Stimulated activated CD8-positive, alpha-beta memory T cell treated with anti-CD3 and anti-CD28 coated beads, Interleukin-4, amount 100 ng/mL, for 1 hour (primary cell): ENCODE measurements at places on chromosomes 7 and 10.
A peak's percentile ranks its signal among the peaks of the same experiment; 100 is the strongest.

- no peak for DNase-seq
Measured at GRCh38 chr10:32375631-32376030, 28.7 kb upstream of the EPC1 start.

DNA sequence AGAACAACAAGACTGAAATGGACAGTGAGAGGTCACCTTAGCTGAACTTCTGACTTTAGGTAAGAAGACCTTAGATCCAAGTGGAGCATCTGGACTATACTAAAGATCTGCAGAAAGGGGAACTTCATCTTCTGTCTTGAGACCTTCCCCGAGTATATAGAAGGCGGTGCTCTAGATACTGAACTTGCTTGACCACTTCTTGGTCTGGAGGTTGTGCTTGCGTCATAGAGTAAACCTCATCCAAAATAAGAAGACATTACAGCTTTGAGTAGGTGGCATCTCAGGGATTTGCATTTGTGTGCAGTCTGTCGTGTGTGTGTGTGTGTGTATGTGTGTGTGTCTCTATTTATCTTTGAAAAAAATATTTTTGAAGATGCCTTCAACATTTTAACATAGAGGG is 157.5 kb downstream of the CHN2 start:
- DNase-seq = no peak

GRCh38 chr10:26217396-26218086 is 967 bp downstream of the GAD2 start:
- DNase-seq = no peak

- no peak for DNase-seq
Measured at GRCh38 chr7:50679218-50680007, 103.3 kb downstream of the GRB10 start.

DNA sequence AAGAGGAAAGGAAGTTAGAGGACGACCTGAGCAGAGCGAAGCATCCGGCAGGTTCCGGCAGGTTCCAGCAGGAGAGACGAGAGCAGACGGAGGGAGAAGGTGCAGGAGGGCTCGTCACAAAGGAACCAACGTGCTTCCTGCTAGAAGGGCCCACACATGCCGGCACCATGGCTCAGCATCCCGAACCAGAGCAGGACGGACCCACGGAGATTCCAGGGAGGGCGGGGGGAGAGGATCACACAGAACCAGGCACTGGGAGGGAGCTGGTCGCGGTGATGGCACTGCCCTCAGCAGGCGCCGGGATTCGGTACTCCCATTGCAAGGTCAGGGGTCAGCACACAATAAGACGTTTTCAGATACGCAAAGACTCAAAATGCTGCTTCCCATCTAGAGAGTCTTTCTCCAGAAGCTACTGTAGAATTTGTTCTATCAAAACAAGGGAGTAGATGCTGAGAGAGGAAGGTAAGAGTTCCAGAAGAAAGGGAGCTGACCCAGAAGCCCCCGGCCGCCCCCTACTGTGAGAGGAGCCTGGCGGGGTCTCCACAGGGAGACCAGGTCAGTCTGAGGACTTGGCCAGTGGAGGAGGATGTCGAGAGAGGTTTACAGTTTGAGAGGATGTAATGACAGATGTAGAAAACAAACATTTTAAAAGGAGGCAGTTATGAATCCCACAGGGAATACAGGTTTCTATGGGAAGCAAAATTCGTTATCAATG is 23.6 kb upstream of the PWWP2B start:
- DNase-seq = no peak

DNA sequence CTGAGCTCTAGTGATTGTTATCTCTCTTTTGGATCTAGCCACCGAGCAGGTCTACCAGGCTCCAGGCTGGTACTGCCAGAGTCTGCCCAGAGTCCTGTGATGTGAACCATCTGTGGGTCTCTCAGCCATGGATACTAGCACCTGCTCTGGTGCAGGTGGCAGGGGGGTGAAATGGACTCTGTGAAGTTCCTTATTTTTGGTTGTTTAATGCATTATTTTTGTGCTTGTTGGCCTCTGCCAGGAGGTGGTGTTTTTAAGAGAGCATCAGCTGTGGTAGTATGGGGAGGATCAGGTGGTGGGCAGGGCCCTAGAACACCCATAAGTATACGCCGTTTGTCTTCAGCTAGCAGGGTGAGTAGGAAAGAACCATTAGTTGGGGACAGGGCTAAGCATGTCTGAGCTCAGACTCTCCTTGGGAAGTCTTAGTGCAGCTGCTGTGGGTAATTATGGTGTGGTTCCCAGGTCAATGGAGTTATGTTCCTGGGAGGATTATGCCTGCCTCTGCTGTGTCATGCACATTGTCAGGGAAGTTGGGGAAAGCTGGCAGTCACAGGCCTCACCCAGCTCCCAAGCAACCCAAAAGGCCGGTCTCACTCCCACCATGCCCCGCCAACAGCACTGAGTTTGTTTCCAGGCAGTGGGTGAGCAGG is 81.8 kb downstream of the NPSR1 start:
- no peak for DNase-seq

- DNase-seq = no peak
Measured at GRCh38 chr10:110379831-110380230, 75.1 kb upstream of the SMNDC1 start.

GRCh38 chr10:80589726-80590373 is 52.1 kb downstream of the SH2D4B start:
- no peak for DNase-seq

GRCh38 chr7:16397501-16398145 is 23.7 kb downstream of the CRPPA start:
- DNase-seq = no peak

DNA sequence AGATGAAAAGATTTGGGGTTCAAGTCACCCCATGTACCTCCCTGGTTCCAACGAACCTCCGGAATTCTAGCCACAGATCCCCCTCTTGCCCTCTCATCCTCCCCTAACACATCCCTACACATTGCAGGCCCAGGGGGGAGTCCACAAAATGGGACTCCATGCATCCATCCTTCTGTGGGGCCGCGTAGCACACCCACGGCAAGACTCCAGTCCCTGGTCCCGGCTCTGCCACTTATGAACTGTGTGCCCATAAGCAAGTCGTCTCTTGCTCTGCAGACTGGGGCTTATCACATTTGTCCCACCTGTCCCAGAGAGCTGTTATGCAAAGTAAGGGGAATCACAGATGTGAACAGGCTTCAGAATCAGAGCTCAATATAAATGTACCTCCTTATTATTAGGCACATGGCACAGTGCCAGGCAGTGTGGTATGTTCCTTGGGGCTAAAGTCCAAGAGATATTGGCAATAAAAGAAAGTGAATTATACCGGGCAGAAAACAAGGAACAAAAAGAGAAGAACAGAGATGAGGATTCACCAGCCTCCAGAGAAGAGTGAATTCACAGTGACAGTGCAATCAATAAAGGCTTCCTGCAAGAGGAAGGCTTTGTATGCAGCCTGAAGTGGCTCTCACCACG is 73.9 kb downstream of the KCNMA1 start:
- DNase-seq = no peak

DNA sequence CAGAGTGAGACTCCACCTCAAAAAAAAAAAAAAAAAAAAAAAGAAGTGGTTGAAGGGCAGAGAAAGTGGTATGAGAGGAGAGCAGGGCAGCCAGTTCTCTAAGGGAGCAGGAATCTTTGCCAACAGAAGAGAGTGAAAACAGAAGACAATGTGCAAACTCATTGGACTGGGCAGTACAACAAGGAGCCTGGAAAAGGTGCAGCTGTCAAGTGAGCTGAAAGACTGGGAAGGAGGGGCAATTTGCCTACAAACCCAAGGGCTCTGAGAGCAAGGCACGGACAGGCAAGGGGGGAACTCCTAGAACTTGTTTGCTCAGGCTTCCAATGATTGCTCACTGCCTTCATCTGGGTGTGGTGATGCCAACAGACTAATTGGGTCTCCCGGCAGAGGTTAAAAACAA is 9.5 kb downstream of the ACTR1A start:
- no peak for DNase-seq

- DNase-seq = no peak
Measured at GRCh38 chr7:144018065-144018464, 17.9 kb downstream of the OR6B1 start.

- no peak for DNase-seq
Measured at GRCh38 chr7:116674508-116675173, 2.6 kb downstream of the MET start.

- DNase-seq = no peak
Measured at GRCh38 chr7:137563981-137564380, 220.4 kb upstream of the PTN start.

DNA sequence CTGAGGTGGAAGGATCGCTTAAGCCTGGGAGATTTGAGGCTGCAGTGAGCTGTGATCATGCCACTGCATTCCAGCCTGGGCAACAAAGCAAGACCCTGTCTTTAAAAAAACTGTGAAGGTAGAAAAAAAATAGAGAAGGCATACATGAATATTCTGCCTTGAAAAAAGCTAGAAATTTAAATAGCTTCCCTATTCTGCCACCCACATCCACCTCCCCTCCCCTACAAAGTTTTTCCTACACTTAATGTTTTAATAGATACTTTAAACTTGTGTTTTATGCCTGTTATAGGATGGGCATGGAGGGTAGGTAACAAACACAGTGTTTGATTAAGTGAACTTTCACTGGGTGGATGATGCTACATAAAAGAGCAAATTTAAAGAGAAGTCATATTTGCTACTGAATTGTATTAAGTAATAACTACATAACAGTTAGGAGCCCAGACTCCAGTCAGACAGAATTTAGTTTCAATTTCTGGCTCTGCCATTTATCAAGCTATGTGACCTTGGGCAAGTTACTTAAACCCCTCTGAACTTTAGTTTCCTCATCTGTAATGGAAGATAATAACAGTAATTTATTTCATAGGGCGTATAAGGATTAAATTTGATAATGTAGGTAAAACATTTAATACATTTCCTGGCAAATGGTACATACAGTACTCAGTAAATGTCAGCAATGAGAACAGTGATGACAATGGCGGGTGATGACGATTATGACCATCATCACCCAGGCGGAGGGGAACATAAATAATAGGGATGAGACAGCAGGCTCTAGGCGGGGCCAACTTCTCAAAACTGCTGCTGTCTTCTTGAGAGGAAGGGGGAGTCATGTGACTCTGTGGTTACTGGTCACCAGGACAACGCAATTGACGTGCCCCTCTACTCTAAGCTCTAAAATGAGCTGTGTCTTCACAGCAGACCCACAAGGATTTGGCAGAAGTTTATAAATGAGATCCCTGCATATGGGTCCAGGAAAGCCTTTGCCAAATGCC is 15.8 kb downstream of the DNMBP start:
- DNase-seq = peak; percentile 25

DNA sequence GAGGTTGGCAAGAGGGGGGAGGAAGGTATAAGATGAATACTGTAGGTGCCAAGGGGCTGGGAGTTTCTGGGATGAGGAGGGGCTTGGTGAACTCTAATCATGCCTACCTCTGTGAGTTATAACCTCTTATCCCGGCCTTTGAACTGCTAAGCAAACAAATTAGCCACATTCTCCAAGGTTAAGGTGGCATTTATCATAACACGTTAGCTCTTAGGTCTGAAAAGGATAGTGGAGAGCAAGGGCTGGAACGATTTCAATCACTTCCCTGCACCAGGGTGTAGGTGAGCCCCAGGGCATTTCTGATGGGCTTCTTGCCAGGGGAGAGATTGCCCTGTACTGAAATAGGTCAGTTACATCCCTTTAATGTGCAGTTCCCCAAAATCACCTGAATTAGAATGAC is 28.6 kb upstream of the DMBT1 start:
- DNase-seq = no peak

- DNase-seq = no peak
Measured at GRCh38 chr10:61399406-61399805, 53.8 kb downstream of the TMEM26 start.

GRCh38 chr10:81920213-81920829 is 45.3 kb downstream of the NRG3 start:
- DNase-seq = no peak

DNA sequence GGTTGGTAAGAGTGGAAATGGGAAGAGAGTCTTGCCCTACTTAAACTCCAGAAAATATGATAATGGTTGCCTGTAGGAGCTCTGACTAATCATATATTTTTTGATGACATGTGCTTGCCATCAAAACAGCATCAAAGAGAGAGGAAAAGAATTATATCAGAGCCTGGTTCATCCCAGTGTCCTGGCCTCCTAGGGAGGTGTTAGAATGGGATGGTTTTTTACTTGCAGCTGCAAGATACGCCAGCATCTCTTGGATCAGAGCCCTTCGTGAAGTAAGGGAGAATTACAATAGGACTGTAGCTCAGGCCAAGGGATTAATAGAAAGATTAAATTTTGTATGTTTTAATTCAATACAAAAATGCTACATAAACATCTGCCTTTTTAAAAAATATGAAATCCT is 177.6 kb upstream of the HDAC9 start:
- DNase-seq = no peak

DNA sequence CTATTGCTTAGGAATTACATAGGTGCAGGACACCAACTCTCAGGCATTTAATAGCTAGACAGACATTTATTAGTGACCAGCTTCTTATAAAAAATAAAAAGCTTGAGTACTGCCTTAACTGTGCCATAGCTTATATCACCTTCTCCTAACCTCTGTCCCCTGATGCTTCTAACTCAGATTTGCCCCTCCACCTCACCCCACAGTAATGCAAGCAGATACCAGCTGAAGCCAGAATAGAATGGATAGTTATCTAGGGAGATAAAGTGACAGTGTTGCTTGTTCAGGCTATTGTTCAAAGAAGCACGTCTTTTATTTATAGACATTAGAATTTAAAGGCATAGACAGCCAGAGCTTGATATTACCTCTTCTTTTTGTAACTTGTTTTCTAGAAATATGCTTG is 99.6 kb upstream of the GLCCI1 start:
- DNase-seq = no peak

DNA sequence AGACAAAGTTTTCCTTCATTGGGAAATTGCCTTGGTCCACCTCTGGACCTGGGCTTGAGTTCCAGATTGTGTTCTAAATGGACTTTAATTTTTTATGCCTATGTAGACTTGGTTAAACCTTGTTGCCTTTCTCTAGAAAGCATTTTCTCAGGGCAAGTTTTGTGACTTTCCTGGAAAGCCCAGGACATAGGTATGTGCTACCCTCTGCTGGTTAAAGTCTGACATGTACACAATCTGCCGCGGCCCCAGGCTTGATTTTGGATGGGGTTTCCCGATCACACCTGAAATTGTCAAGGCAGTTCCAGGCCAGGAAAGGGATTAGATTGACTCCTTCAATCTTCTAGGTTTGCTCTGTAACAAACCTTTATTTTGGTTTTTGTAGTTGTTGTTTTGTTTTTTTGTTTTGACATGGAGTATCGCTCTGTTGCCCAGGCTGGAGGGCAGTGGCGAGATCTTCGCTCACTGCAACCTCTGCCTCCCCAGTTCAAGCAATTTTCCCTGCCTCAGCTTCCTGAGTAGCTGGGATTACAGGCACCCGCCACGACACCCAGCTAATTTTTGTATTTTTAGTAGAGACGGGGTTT is 14.1 kb upstream of the AKR1B10 start:
- no peak for DNase-seq

GRCh38 chr10:11532306-11532705 is 79.1 kb downstream of the USP6NL start:
- no peak for DNase-seq

GRCh38 chr10:6602026-6602699 is 22.1 kb upstream of the PRKCQ start:
- DNase-seq = no peak

GRCh38 chr10:3811291-3811870 is 26.4 kb upstream of the KLF6 start:
- DNase-seq = no peak

GRCh38 chr10:109887776-109888175 is 35.5 kb downstream of the XPNPEP1 start:
- no peak for DNase-seq

- DNase-seq = no peak
Measured at GRCh38 chr10:80136134-80136571, 3.6 kb downstream of the PLAC9 start.
